ENCODE measurements at places on chromosomes 4 and X.

DNA sequence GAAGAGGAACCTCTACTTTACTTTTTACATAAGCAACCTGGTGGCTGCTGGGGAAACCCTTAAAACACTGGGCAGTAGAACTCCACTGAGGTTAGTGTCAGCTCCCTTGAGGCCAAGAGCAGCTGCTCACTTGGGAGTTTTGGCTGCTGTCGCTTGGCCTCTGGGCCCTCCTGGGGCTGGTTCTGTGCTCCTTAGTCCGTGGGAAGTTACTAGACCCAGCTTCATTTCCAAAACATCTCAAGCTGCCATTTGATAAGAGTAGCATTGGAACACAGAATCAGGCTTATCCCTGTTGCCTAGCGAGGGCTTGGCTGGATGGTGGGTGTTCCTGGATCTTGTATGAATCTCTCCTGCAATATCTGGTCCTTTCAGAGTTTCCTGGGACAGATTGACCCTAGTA, 26.1 kb downstream of the RNF4 start:
- no peak for DNase-seq

DNA sequence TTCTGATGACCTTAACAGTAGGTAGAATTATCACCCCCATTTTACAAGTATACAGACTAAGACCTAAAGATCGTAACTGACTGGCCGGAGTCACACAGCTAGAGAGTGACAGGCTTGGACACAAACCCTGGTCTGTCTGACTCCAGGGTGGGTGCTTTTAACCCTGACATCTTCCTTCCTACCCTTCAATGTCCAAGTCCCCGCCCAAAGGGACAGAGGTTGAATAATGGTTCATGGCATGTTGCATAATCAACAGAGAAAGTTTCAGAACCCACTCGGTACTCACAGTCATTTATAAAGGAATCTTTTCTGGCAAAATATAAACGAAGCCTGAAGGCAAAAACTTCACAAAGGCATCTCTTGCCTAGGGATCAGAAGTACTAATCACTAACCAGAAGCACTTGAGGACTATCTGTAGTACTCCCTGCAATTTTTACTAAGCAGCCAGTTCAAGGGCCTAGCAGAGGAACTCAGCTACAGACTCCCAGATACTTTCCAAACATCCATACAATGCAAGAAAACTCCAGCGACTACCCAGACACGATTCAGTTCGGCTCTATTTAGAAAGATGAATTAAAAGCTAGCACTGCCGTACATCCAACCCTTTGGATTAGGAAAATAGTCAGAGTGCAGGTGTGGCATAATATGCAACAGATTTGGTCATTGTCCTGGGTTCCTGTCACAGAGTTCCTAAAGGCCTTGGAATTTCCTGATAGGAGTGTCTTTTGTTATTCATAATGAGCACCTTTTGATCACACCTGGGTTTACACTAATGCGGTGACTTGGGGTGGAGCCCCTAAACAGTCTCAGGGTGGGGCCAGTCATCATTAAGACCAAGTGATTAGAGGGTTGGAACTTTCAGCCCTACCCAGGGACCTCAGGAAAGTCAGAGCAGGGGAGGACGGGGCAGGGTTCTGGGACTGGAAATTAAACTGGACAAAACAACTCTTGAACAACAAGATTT, 44.0 kb downstream of the RELL1 start:
- DNase-seq: no peak

DNA sequence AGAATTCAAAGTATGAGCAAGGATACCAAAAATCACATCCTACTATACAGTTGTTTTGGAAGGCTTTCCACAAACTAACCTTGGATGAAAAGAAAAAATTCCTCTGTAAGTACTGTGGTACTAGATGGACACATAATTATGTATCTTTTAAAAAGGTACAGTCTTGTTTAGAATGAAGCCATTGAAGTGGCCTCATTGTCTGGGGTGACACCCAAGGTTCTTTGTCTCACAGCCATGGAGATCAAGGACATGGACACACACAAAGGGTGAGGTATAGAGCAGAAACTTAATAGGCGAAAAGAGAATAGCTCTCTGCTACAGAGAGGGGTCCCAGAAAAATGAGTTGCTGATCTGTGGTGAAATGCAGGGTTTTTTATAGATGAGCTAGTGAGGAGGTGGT, 16.8 kb upstream of the HERC5 start:
- DNase-seq: no peak

DNA sequence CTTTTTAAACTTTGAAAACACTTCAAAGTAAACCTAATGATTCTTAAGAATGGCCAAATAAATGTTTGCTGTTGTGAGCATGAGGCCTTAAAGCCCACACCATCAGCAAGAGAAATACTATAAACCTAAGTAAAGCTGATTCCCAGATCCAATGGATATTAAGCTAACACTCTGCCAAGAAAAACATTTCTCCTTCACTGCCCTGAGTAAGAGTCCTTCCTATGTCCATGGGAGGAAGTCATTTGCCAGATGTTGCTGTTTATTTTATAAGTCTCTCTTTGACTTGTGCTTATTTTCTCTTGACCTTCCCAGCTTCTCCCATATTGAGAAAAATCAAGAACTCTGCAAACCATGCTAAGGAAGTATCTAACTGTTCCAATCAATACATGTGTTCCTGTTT, 154.3 kb upstream of the EDNRA start:
- DNase-seq: no peak

DNA sequence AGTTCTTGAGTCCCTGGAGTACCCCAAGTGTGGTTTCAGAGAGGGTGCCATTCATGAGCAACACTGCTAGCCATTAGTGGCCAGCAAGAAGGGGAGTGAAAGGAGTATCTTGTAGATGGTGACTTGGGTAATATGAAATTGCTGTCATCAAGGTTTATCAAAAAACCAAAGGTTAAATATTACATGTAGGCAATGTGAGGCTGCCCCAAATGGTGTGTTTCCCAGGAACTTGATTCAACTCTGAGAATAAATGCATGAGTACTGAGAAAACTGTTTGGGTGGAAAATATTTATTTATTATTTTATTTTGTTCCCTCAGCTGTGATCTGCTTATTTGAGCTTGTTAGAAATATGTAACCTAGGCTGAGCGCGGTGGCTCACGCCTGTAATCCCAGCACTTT, 55.7 kb downstream of the AFF1 start:
- no peak for DNase-seq

DNA sequence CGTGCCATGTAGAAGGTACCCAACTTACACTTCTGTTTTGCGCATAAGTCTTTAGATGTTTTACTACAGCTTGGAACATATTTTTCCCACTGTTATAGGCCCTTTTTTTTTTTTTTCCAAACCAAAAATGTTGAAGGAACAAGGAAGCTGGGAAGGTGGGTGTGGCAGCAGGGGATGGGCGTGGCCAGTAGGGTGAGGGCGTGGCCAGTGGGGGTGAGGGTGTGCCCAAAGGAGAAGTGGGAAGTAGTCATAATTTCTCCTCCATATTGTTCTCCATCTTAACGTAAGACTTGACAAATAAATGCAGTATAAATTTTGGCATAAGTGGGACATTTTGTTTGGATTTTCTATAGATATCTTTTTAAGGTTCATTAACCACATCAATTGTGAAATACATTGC, 30.4 kb downstream of the CLDN22 start:
- DNase-seq: peak; percentile 5

GRCh38 chr4:112069110-112069509, 76.1 kb upstream of the FAM241A start:
- no peak for DNase-seq

- DNase-seq: no peak
These were observed 144.3 kb downstream of the CAMK2D start for GRCh38 chr4:113617195-113617594.

DNA sequence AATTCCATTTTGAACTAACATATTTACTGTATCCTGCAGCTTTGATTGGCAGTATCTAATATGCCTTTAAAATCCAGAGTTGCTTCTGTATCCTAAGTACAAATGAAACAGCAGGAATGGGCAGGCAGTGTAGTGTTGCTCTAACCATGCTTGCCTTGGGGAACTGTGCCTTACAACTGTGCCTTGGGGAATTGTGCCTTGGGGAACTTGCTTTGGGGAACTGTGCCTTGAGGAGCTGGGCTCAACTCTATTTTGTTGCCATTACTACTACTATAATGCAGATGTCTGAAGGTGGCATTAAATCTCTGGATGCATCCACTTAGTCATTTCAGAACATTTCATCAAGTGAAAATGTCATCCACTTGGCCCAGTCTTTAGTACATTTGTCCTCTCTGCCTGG, 6.9 kb downstream of the CXCL3 start:
- DNase-seq: peak; percentile 63

DNA sequence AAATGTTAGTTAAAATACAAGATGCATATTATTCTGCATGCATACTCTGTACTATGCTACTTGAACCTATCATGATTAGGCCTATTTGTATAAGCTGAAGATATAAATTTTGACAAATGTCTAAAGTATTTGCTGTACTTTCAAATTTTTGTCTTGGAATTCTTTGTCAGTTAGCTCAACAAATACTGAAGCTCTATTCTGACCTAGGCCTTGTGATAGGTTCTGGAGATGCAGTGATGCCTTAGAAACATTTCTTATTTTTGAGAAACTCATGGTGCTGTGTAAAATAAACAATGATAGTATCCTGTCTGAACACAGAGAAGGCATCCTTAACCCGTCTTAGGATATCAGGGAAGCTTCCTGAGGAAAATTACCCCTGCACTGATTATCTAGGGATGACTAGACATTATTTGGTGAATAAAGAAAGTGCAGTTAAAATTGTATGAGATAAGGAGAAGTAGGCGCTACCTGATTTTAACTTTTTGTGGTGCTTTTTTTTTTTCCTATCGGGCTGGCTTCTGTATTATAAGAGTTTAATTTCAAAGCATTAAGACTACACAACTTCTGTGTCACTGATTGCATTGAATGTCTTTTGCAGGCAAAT, 43.4 kb downstream of the MOB1B start:
- no peak for DNase-seq

- no peak for DNase-seq
These were observed 64.9 kb upstream of the SOD3 start for GRCh38 chr4:24730256-24731001.

DNA sequence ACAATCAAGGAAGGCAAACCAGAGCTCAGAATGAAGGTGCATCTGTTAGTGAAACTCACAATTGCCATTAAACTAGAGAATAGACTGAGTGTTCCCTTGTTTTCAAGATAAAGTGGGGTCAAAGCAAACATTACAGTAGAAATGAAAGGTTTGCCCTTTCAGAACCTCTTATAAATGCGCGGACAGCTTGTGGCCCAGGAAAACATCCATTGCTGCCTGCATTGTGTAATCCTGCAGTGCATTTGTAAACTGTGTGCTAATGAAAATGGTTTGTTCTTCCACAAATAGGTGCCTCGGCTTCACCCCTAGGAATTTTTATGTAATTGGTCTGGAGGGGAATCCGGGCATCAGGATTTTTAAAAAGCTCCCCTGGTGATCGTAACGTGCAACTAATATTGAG, 62.8 kb downstream of the SNX25 start:
- DNase-seq: no peak

DNA sequence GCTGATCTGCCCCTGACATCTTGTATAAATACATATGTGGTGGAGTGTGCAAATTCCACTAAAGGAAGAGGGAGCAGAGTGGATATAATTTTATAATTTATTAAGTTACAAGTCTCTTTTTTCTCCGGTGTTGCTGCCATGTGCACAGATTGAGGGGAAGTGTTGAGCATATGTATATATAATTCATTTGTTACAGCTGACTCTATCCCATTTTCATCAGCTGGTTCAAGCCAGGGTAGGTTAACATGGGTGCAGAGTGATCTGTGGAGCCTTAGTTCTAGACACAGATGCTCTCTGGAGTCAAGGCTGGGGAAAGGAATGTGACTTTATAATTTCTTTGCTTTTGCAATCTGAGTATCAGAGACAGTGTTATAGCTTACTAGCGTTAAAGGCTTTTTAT, 103.5 kb downstream of the WWC2 start:
- no peak for DNase-seq

GRCh38 chr4:82797405-82798111, 1.0 kb downstream of the SCD5 start:
- DNase-seq: no peak

DNA sequence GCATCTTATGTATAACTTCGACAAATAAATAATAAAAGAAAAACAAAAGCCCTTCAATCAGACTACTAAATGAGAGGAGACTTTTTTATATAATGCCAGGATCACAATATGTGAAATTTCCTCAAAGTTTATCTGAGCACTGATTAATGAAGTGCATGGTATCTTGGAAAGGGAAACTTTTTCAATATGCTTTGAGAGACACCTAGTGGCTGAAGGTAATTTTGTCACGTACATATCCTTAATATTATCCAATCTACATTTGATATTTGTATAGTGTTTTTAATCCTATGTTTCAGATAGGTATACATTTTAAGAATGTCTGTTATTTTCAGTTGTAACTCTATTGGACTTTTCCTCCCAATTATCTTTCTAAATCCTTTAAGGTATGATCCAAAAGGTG, 146.8 kb downstream of the KLHL4 start:
- no peak for DNase-seq

- no peak for DNase-seq
These were observed 469.5 kb upstream of the FAM241A start for GRCh38 chr4:111675746-111676145.

DNA sequence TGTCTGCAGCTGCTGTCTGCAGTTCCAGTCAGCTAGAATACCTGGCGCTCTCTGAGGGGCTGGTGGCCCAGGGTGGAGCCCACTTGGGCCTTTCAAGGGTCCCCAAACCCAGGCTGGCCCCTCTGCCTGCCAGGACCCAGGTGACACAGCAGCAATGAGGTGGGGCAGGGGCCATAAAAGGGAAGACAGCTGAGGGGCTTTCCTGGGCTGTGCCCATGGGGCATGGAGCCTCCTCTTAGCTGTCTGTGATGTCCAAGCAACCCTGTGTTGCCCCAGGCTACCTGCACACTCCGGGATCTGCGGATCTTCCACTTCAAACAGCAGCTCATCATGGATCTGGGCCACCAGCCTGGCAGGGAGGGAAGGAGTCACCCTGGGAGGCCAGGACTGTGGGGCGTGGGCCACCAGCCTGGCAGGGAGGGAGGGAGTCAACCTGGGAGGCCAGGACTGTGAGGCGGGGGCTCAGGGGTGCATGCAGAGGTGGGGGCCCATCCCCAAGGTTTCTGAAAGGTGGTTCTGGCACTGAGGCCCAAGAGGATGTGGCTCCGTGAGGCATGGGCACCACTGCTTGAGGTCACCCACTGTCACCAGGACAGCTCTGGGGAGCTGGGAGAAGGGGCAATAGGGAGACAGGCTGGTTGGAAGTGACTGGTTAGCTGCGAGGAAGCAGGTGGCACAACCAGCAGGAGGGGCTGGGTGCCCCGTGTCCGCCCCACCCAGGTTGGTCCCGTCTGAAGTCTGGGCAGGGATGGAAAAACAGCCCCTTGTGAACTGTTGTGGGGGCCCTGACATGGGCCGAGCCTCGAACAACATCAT, 16.3 kb downstream of the NAT8L start:
- no peak for DNase-seq
